ENCODE measurements at places on chromosomes 6 and 20.

DNA sequence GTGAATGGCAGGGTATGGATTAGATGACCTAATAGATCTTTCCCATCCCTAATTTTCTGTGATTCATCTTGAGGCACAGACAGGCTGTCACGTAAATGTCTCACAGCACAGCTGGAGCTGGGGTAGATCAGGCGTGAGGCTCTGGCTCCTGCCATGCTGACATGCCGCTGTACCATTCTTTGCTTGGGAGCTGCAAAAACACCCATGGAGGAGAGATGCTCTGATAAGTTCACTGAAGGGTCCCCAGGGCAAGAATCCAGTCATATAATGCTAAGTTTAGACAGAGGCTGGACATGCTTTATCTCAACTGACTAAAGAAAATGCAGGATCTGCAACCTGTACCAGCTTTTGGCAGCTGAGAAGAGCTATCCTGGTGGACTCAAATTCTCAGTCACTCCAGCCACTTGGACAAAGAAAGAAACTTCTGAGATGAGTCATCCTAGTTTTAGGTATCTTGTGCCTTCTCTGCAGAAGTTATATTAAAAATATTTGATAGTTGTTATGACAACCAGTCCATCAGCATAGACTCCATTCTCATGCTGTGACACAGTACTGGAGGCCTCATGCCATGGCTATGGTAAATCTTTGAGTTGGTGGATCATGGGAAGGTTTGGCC lies 185.1 kb upstream of the RAB32 start:
- no peak for DNase-seq

DNA sequence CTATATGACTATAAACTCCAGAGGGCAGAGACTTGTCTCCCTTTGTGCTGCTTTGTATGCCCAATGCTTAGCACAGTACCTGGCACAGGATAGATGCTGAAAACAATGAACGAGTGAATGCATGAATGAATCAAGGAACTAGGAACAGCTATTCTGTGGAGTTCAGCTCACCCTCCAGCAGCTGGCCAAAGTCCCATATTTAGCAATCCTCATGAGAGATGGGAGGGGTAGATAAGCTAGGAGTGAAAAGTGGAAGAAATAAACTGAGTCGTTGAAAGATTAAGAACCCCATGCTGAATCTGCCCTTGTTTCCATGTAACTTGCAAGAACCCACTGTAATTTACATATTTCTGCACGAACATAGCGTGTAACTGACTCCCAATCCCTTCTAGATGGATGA lies 106.5 kb downstream of the MAFB start:
- no peak for DNase-seq

- no peak for DNase-seq
Measured at GRCh38 chr6:21664314-21665109, 71.0 kb downstream of the SOX4 start.

- no peak for DNase-seq
Measured at GRCh38 chr20:3874194-3874844, 14.9 kb upstream of the PANK2 start.

- DNase-seq: no peak
Measured at GRCh38 chr6:161353208-161353613, 79.3 kb upstream of the AGPAT4 start.

- no peak for DNase-seq
Measured at GRCh38 chr6:160177220-160177619, 55.6 kb downstream of the SLC22A1 start.

- DNase-seq: no peak
Measured at GRCh38 chr6:101351173-101351572, 42.3 kb upstream of the GRIK2 start.

- no peak for DNase-seq
Measured at GRCh38 chr6:75480425-75480824, 13.2 kb downstream of the FILIP1 start.

DNA sequence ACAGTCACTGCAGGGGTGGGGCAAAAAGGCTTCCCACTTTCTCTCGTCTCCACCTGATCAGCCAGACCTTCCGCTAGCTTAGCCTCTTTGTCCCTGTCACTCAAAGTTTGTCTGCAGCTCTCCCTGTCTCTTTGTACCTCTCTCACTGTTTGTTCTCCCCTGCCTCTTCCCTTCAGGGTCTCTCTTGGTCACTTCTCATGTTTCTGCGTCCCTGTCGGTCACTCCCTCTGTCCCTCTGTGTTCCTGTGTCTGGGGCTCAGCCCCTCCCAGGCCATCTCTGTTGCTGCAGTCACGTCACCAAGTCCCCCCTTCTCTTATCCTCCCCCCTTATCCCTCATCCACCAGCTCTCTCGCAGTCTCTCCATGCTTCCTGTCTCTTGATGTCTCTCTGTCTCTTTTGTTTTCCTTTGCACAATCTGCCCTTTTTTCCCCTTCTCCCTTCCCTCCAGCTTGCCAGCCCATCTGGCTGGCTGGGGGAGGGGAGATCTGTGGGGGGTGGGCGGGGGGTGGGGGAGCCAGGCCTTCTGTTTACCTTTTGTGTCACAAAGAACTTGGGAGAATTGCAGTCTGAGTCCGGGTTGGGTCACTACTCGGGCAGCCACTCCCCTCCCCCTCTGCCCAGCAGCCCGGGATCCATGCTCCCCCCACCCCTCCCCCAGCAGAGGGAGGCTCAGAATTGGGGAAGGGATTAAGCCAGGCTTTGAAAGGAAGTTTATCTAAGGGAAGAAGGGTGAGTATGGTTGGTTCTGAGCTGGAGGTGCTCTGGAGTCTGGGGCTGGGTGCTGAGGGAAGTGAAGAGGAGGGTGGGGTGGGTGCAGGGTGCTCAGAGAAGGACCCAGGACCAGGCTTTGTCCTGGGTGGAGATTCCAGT lies 32.3 kb downstream of the FOXP4 start:
- no peak for DNase-seq

DNA sequence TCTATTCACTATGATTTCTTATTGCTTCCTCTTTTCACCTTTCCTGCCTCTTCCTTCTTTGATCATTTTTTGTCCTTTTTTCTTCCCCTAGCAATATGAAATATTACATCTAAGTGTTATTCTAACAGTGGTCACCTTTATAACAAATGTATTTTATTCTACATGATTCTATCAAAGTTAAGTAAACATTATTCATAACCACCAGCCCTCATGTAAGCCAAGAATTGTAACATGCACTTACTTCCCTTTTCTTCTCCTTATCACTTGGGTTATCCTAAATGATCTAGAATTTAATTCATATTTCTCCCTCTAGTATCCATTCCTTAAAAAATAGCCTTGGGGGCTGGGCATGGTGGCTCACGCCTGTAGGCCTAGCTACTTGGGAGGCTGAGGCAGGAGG lies 88.3 kb upstream of the SLC22A23 start:
- no peak for DNase-seq
